Gastroesophageal sphincter (tissue), 4 donors: ENCODE measurements at places on chromosomes 5 and 9. TPM values are rescaled to one million over a fixed set of nuclear protein-coding genes. Genes with fewer than 3 reads are reported as not detected.

Gene PCDHAC2
- 25.9 TPM for total RNA-seq

Gene SLC34A3
- not detected for total RNA-seq

Gene KLHL3
- total RNA-seq: 6.9 TPM

Gene UGT3A2
- not detected for total RNA-seq

Gene FOXD4
- 0.78 TPM for total RNA-seq

Gene MYOZ3
- total RNA-seq: 0.13 TPM

DNA sequence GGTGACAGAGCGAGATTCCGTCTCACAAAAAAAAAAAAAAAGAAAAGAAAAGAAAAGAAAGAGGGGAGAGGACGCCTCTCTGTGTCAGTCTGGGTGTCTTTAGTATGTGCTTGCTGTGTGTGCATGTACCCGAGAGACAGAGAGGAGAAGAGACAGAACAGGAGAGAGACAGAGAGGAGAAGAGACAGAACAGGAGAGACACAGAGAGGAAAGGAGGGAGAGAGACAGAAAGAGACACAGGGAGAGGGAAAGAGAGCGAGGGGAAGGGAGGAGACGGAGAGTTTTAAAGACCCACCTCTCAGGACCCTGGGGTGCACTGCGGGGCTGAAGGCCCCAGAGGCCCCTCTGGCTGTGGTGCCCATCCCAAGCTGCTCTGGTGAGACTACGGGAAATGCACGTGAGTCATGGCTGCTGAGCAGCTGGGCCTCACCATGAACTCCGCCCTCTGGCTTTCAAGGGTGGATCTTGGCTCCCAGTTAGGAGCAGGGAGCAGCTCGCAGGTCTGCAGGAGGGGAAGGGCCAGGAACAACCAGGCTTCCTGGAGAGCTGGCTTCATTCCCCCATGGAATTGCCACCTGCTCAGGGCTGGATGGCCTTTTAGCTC is 7.9 kb downstream of the SLC6A3 start:
- no peak for ATAC-seq

GRCh38 chr9:111896942-111897600 is 457 bp downstream of the UGCG start:
- peak; percentile 82 for ATAC-seq

DNA sequence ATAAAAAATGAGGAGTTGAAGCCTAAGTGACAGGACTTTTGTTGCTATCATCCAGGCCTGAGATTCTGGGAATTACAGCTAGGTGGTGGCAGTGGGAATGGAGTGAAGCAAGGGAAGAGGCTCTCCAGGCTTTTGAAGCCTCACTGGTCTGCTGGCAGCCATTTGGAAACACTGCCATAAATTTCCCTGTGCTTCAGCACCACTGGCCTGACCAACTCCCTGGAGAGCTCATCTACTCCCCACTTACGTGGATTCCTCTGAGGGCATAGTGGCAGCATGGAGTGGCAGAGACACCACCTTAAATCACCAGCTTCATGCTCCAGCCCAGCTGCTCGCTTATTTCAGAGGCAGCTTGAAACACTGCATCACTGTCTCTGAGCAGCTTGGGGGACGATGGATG is 518.2 kb downstream of the TLR4 start:
- no peak for ATAC-seq

DNA sequence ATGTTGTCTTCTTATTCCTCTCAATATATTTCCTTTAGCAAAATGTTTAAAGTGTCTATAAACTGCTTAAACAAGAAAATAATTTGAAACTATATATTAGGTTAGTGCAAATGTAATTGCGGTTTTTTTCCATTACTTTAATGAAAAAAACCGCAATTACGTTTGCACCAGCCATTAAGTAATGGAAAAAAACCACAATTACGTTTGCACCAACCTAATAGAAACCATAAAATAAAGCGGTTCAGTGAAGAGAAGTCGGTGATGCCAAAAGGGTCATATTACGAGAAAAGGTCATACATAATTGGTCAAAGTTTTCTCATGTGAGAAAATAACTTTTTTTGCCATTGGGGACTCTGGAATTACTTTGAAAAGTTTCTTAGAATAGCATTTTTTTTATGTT is 385.6 kb upstream of the ST8SIA4 start:
- no peak for ATAC-seq

DNA sequence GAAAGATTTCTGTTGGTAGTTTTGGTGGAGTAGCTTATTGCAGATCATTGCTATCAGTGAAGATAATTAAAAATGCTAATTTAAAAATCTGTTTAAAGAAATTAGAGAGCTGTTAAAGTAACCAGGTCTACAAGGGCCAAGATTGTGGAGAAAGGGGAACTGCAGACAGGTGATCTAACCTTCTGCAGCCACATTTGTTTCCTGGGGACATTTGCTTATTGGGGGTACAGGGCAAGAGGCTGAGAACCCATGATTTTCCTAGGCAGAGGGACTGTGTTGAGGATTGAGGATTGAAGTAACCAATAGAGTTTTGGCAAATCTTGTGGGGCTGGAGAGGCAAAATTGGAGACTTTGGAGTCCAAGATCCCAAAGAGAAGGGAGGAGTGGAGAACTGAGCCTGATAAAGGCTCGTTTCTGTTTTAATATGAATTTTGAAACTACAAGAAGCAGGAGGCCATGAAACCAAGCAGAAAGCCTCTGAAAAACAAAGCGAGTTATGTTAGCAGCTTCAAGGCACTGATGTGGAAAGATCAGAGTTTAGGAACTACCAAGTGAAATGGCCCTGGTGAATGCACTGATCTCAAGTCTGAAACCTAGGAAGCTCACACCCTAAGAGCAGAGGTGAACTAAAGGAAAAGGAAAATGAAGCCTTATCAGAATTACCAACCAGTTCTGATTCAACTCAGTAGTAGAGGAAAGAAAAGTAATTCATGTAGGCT is 219.8 kb upstream of the C9orf72 start:
- ATAC-seq: no peak

- no peak for ATAC-seq
These were observed 3.0 kb downstream of the ZSWIM6 start for GRCh38 chr5:61334868-61335615.

- ATAC-seq: peak; percentile 61
These were observed 68.1 kb upstream of the ERCC6L2 start for GRCh38 chr9:95807326-95807947.

DNA sequence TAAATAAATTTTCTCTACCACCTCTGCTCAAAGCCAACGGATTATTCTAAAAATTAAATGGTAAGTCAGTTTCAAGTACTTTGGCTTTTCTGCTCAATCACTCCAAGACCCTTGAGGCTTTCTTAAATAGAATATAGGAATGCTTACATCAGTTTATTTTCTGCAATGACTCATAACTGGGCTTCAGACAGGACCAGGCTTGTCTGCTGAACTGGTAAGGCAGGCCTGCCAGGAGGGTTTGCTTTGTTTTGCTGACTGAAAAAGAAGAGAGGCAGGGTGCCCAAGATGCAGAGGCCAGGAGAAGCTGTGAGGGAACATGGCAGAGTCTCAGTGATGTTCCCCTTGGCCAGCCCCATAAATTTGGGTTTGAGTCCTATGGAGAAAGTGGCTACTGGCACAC is 60.3 kb upstream of the EPB41L4A start:
- no peak for ATAC-seq

DNA sequence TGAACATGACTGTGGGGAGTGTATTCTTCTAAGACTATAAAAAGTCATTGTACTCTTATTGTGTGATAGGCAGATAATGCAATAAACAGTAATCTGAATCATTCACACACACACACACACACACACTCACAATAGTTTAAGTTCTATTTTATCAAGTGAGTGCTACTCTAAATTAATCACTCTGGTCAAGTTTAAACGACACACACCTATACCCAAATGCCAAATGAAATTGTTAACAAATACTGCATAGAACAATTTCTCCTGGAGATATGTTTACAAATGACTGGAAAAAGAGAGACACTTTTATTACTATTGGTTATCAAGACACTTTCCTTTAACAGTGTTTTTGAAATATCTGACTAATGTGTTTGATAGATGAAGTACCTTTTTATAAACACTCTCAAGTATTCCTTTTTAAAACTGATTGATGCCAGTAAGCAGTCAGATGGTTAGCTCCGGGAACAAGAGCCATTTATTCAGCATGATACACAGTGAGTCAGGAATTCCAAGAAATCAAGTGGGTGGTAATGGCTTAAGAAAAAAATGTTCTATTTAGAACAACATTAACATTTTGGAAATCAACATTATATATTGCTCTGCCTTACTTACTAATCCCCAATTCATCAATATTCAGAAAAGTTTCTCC is 521.6 kb upstream of the ST8SIA4 start:
- no peak for ATAC-seq
